GM04504 (cell line): ENCODE measurements at places on chromosomes 2 and 18.
A peak's percentile ranks its signal among the peaks of the same experiment; 100 is the strongest.

- no peak for DNase-seq
These were observed 22.9 kb upstream of the DARS1 start for GRCh38 chr2:136008205-136008865.

DNA sequence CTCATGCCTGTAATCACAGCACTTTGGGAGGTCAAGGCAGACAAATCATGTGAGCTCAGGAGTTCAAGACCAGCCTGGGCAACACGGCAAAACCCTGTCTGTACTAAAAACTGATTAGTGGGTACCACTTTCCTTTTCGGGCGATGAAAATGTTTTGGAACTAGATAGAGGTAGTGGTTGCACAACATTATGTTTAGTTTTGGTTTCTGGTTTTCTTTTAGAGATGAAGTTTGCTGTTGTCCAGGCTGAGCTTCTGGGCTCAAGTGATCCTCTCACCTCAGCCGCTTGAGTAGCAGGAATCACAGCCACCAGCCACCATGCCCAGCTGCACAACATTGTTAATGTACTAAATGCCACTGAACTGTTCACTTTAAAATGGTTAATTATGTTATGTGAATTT, 27.6 kb downstream of the AAK1 start:
- no peak for DNase-seq

- no peak for DNase-seq
These were observed 558.4 kb downstream of the PIK3C3 start for GRCh38 chr18:42513441-42513840.

- peak; percentile 38 for DNase-seq
These were observed 249.3 kb upstream of the APCDD1 start for GRCh38 chr18:10205151-10205550.

GRCh38 chr18:59696311-59697235, 650 bp downstream of the CCBE1 start:
- DNase-seq = no peak

DNA sequence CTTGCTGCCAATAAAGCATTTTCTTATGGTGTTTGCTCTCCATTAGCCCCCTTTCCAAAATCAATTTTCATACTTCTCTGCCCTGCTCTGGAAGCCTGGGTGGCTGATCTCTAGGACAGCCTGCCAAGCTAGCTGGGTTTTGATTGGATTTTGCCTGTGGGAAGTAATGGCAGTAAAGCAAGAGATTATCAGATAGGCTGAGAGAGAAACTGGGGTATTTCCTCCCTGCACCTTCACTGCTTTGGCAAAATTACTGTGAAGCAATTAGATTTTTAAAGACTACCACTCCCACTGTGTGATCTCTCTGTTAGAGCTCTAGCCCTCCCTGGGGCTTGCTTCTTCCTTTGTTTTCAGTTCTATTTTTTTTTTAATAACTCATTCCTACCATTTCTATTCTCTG, 223.8 kb downstream of the DLGAP1 start:
- DNase-seq = no peak

DNA sequence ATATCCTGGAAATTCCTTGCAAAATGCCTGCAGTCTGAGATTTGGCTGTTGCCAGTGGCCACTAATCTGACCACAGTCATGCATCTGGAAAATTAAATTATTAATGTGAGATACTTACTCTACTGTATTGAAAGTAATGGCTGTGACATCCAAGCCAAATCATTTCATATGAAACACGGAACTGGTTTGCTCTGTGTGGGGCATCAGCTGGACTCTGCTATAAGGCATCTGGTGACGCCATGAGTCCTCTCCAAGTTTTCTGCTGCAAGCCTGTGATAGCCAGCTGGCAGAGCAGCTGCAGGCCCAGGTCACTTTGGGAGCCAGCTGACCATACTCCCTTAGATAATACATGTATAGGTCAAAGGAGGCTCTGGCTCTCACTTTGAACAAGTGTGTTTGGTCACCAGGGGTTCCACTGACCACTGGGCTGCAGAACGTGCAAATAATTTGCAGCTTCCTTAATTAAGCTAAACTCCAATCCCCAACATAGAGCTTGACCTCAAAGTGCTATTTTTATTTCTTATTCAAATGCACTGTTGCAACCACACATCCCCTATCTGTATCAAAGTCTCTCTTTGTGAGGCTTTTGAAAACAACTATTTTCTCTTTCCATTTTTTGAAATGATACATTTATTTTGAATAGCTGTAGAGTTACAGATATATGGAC, 152.9 kb downstream of the NCKAP5 start:
- no peak for DNase-seq

GRCh38 chr18:36302676-36303075, 5.2 kb downstream of the FHOD3 start:
- peak; percentile 10 for DNase-seq

DNA sequence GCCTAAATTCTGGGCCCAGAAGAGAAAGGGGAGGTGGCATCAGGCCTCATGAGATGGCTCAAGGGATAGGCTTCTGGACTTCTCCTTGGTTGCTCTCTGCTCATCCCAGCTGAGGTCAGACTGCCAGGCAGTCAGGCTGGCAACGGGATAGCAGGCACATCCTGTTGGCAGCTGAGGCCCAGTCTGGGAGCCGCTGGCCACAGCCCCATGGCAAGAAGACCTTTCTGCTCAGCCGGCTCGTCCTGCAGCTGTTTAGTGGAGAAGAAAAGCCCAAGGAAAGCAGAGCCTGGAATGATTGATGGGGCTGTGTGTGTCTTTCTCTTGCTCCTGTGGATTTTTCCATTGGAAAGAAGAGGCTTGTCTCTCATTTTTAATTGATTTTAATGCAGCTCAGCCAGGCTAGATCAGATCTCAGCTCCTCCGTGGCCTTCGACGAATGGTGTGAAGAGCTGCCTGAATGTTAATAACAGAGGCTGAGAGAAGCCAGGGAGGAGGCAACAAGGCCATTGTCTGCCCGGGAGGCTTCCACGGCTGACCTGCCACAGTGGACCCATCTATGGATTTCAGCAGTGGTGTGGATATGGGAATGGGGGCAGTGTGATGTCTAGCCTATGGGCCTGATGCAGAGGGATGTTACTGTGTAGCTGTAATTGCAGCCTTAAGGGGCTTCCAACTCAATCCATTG, 99.5 kb downstream of the HS1BP3 start:
- no peak for DNase-seq

DNA sequence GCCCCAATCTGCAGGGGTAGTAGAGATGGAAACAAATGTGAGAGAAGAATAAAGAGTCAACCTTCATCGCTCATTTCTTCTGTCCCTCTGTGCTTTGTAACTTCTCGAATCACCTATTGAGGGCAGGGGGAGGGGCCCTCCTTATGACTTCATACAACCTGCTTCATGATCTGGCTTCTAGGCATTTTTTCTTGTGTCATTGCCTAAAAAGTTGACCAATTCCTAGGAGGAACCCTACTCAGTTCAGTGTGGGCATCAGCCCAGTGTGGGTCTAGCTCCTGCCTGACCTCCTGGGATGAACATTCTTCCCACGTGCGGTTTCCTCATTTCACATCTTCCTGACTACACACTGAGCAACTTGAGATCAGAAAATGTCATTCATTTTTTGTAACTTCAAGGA, 46.3 kb upstream of the CREB1 start:
- no peak for DNase-seq

DNA sequence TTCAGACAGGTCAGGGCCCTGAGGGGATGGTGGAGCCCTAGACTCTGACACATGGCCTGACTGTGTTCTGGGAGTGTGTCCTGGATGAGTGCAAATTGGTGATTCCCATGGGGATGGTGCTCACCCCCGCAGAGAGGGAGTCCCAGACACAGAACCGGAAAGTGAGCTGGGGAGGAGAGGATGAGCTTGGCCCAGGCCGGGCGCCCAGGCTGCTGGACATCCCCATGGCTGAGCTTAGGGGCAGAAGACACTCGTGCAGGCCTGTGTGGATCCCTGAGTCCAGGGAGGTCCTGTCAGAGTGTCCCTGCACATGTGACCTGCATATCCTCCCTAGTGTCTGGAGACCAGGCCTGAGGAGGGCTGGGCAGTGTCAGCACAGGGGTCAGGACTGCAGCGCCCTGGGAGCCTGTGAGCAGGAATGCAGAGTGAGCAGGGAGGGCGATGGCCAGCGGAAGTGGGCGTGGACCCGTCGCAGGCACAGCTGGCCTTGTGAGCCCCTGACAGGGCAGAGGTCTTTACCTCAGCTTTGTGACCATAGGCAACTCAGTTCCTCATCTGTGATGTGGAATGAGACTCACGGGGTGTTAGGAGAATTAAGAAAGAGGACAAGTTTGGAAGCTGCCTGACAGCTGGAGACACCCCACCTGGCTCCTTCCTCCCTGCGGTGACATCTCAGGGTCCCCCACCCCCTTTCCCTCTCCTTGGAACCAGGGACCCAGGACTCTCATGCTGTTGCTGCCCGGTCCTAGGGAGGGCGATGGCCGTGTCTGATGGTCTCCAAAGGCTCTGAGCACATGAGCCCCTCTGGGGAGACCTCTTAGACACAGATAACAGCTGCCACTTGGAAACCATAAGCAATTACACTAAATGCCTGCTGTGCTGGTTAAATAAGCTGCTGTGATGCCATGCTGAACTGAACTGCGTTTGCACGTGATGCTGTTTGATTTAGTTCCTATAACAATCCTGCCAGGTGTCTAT, 62.6 kb upstream of the HS6ST1 start:
- DNase-seq = no peak

GRCh38 chr2:85826990-85827878, 61.6 kb downstream of the ST3GAL5 start:
- no peak for DNase-seq

- DNase-seq = no peak
These were observed 54.6 kb downstream of the IL1R2 start for GRCh38 chr2:102046135-102046986.

GRCh38 chr18:11256251-11256650, 106.9 kb upstream of the PIEZO2 start:
- no peak for DNase-seq

DNA sequence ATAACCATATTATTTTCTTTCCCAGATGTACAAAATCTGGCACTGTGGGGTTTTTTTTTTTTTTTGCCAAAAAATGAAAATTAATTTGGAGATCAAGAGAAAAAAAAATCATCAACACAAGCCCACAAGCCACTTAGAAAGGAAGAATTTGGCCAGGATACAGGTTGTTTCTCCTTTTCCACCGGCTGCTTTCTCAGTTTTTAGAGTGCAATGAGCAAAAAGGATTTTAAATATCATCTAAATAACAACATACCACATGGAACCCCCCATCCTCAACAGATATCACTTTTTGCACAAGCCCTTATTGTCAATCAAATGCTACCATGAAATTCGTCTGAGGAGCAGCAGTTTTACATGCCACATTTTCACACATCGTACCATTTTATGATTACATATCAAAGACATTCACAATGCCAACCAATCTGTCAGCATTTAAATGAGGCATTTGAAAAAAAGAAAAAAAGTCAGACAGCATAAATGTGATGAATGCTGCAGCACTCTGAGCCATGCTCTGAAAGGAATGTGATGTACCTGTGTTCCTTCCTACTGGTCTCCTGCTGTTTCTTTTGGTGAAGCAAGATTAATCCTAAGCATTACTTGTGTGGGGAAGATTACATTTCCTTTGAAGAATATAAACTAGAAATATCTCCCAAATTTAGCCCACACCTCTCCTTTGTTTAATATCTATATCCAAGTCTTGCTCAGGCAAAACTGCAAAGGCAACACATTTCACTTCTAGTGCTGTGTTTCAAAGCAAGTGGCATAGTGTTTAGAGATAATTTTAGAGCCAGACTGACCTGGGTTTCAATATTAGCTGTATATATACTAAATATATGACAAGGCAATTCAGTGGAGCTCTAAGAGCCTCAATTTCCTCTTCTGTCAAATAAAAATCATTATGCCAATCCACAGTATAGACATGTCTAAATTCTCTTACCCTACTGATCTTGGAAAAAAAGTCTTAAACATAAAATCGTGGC, 391.3 kb downstream of the CMPK2 start:
- DNase-seq = no peak

DNA sequence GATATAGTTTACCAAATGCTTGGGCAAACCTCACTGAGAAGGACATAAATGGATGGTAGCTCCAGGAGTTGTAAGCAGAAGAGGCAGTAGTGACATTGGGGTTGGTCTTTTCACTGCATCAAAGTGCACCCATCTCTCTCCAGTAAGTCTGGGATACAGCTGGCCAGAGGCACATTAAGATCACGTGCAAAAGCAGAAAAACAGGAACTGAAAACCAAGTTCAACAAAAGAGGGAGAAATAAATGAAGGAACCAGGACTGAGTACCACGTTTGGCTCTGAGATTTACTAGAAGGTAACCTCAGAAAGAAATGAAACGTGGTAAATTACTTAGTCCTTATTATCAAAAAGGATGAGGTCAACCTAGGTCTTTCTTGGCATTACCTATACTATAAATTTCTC, 259.2 kb downstream of the OSR1 start:
- DNase-seq = no peak

GRCh38 chr2:79982445-79982844, 322.1 kb downstream of the LRRTM1 start:
- DNase-seq = no peak

- DNase-seq = no peak
These were observed 217.7 kb downstream of the TWIST2 start for GRCh38 chr2:239065537-239065936.

- DNase-seq = no peak
These were observed 168.7 kb upstream of the RASGRP3 start for GRCh38 chr2:33307659-33308270.

GRCh38 chr2:218924757-218925156, 34.7 kb upstream of the CDK5R2 start:
- no peak for DNase-seq

- DNase-seq = no peak
These were observed 116.9 kb downstream of the PHLPP1 start for GRCh38 chr18:62832282-62832681.

- DNase-seq = no peak
These were observed 182.4 kb downstream of the SUCLG1 start for GRCh38 chr2:84276590-84277255.

- no peak for DNase-seq
These were observed 25.4 kb upstream of the ST3GAL5 start for GRCh38 chr2:85913884-85914881.

GRCh38 chr2:126889496-126890135, 9.1 kb upstream of the TEX51 start:
- DNase-seq = no peak

- no peak for DNase-seq
These were observed 25.5 kb downstream of the IGFBP2 start for GRCh38 chr2:216658757-216659156.
